GM23248 (cell line): ENCODE measurements at places on chromosomes 2 and 18. TPM values are rescaled to one million over a fixed set of nuclear protein-coding genes. Genes with fewer than 3 reads are reported as not detected.

PROM2 gene
- total RNA-seq: 0.22 TPM in 1 of 2 replicates, not detected in the other

- H3K36me3 ChIP-seq: no peaks in the 10 kb centered on the region
- H3K4me3 ChIP-seq: no peak overlapping the region
- no peak for DNase-seq
- H3K27me3 ChIP-seq: no peaks in the 10 kb centered on the region
- no peaks in the 10 kb centered on the region for H3K4me1 ChIP-seq
- H3K27ac ChIP-seq: no peak overlapping the region
Observed at GRCh38 chr2:169294001-169294675, 68.2 kb downstream of the LRP2 start.

SCN1A gene
- 0.13 TPM in 1 of 2 replicates, not detected in the other for total RNA-seq

CHRND gene
- not detected in 2 replicates for total RNA-seq

DOK6 gene
- total RNA-seq: 0.76 and 5.2 TPM in 2 replicates

GRCh38 chr2:231212329-231212845 is 14.0 kb downstream of the ARMC9 start:
- DNase-seq: no peak
- peaks cover 11% of the 10 kb centered on the region for H3K36me3 ChIP-seq
- H3K4me1 ChIP-seq: no peaks in the 10 kb centered on the region

MAL gene
- total RNA-seq: not detected in 2 replicates

KCNS3 gene
- total RNA-seq: 2.7 and 2.9 TPM in 2 replicates

DNA sequence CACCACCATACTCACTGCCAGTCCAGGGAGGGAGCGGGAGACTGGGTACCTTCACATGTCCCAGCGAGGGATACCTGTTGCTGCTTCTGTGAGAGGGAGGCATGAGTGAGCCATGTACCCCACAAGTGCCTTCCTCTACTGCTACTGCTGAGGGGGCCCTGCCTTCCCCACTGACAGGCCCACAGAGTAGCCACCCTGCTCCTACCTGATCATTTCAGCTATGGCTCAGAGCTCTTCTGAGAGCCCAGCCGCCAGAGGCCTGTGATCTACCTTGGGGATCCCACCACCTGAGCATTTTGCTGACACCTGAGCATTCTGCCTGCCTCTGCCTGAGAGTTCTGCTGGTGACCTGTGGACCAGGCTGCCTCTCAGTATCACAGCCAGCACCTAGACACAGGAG is 137.6 kb downstream of the FSIP2 start:
- H3K36me3 ChIP-seq: no peaks in the 10 kb centered on the region
- H3K4me1 ChIP-seq: no peaks in the 10 kb centered on the region
- no peak overlapping the region for H3K27ac ChIP-seq
- DNase-seq: no peak
- H3K4me3 ChIP-seq: no peak overlapping the region

- peaks cover 22% of the 10 kb centered on the region for H3K4me1 ChIP-seq
- no peak overlapping the region for H3K27ac ChIP-seq
- H3K4me3 ChIP-seq: no peak overlapping the region
- no peaks in the 10 kb centered on the region for H3K36me3 ChIP-seq
Observed at GRCh38 chr2:226905718-226906117, 69.9 kb downstream of the RHBDD1 start.

DNA sequence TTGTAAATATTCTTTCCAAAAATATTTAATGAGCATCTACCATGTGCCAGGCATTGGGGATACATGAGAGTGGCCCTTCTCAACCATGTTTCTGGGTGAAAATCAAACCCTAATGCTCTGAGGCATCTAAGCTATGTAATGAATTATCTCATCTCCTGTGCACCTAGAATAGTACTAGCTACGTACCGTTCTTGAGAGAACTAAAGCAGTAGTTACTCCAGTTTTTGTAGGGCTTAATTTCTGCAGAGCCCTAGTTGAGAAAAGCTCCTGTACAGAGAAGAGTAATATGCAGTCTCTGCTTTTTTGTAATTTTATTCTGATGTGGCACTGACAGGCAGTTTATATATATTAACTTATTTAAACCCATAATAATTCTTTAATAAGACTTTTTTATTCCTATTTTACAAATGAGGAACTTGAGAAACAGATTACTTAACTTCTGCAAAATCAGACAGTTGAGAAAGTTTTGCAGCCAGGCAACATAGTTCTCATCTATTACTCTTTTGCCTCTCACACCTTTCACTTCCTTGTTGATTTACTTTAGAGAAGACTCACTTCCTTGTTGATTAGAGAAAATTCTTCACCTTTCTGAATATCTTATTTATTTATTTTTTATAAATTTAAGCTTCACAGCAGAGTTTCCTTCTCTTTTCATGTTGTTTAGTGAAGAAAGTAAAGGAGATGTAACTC is 3.1 kb downstream of the SPOPL start:
- no peaks in the 10 kb centered on the region for H3K36me3 ChIP-seq
- H3K27me3 ChIP-seq: no peaks in the 10 kb centered on the region
- peaks cover 21% of the 10 kb centered on the region for H3K4me1 ChIP-seq
- H3K4me3 ChIP-seq: peak overlapping the region; percentile 92; the same call in 1 of the 2 replicates
- H3K27ac ChIP-seq: no peak overlapping the region

SLC23A3 gene
- total RNA-seq: 0.13 and 1.2 TPM in 2 replicates

RAD51AP2 gene
- total RNA-seq: not detected in 2 replicates

MFF gene
- 250 and 258 TPM in 2 replicates for total RNA-seq

DNA sequence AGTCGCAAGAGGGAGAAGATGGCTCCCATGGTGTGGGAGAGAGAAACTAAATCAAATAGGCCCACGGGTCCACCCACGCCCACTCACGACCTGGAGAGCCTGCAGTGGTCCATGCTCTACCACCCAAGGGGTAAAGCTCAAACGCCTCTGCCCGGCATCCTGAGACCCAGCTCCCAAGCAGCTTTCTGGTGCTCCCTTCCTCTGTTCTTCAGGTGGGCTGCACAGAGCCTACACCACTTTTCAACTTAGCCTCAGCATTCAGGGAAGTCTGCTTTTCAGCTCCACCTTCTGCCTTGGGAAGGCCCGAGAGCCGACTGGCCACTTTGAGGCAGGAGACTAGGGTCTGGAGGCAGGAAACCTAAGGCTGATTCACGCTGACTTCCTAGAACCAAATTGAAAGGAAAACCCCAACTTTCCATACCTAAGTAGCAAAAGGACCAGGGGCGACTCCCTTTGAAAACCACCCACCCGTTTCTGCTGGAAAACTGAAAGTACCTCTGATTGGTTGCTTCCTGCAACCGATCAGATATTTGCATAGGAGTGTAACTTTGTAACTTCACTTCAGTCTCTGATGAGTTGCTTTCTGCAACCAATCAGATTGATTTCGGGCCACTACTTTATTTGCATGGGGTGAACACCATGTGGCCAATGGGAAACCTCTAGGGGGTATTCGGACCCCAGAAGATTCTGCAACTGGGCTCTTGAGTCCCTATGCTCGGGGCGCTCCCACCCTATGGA is 26.8 kb upstream of the SPATA3 start:
- H3K4me1 ChIP-seq: no peaks in the 10 kb centered on the region; the same call in 1 of the 2 replicates
- peaks cover 7% of the 10 kb centered on the region; the same call in 1 of the 2 replicates for H3K27me3 ChIP-seq
- DNase-seq: peak; percentile 42
- H3K36me3 ChIP-seq: no peaks in the 10 kb centered on the region
- H3K4me3 ChIP-seq: peak overlapping the region; percentile 66

SP140 gene
- not detected in 2 replicates for total RNA-seq

PSTPIP2 gene
- total RNA-seq: 2.8 and 3.8 TPM in 2 replicates

TMEM237 gene
- 57.5 and 77.5 TPM in 2 replicates for total RNA-seq

DNA sequence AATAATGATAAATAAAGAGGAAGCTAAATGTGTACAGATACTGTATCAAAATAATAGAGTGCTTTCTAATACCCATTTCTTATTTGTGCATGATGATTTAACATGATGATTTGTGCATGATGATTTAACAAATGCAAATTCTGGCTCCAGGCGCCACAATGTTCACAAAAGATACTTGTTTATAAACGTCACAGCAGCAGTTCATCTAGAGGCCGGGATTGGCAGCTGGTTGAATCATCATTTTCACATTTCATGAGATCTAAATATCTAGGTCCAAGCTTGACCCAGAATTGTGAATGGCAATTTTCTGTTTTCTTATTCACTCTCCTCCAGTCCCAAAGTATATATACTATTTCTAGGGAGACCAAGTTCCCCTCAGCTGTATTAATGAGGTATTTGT is 322.0 kb downstream of the SUCLG1 start:
- no peaks in the 10 kb centered on the region for H3K4me1 ChIP-seq
- no peak for DNase-seq
- no peaks in the 10 kb centered on the region for H3K27me3 ChIP-seq
- H3K27ac ChIP-seq: no peak overlapping the region
- H3K36me3 ChIP-seq: no peaks in the 10 kb centered on the region

TUBA3D gene
- not detected in 2 replicates for total RNA-seq
